ENCODE measurements at places on chromosomes 7 and 10.

DNA sequence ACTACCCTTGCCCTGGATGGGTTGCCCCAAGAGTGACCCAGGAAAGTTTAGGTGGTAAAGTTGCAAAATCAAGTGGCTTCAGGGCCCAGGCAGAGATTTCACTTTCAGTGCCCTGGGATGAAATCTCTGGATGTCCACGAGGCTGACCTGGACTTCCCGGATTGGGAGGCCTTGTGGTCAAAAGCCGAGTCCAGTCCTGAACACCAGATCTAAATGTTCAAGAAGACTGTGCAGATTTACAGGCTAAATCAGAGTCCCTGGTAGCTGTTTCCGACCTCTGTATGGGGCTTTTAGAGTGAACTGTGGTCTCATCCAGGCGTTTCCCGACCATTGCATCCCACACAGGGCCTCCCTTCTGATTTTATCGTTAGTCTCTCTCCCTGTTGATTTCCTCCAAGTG, 95.3 kb downstream of the WDR11 start:
- DNase-seq: no peak

DNA sequence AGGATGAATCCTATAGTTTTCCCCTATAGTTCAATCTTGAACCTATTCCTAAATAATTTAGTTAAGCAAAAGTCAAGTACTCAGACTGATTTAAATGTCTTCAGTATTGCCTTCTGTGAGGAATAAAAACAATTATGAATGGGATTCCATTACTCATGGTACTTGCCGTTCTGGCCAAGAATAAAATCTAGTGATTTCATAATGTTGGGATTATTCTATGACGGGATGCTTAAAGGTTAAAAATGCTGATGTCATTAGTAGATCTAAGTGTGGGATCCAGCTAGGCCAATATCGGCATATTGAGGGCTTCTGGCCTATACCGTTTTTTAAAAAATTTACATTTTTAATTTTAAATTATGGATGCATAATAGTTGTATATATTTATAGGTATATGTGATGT, 5.3 kb downstream of the BPGM start:
- no peak for DNase-seq

GRCh38 chr10:112741830-112742402, 208.1 kb upstream of the TCF7L2 start:
- no peak for DNase-seq

DNA sequence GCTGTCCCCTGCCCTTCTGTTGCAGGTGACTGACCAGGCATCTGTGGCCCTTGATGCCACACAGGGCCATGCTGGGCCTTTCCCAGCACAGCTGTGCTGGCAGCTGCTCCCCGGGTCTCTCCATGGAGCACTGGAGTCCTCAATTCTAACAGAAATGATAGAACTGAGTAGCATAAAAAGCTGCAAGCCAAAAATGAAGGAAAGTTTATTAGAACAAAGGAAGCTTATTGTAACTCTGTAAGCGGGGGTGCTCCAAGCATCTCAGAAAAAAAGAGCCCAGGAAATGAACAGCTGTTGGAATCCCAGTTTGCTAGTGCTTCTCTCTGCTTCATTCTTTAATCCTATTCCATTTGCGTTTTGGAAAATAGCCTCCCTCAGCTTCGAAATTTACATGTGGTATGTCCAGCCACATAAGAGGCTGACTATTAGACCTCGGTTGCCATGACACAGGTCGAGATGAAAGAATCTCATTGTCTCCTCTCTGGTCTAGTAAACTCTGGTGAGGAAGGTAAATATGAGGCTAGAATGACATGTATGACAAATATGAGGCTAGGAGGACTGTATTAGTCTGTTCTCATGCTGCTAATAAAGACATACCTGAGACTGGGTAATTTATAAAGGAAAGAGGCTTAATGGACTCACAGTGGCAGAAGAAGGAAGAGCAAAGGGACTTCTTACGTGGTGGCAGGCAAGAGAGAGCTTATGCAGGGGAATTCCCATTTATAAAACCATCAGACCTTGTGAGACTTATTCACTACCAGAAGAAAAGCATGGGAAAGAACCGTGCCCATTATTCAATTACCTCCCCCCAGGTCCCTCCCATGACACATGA, 23.7 kb downstream of the EPDR1 start:
- no peak for DNase-seq

DNA sequence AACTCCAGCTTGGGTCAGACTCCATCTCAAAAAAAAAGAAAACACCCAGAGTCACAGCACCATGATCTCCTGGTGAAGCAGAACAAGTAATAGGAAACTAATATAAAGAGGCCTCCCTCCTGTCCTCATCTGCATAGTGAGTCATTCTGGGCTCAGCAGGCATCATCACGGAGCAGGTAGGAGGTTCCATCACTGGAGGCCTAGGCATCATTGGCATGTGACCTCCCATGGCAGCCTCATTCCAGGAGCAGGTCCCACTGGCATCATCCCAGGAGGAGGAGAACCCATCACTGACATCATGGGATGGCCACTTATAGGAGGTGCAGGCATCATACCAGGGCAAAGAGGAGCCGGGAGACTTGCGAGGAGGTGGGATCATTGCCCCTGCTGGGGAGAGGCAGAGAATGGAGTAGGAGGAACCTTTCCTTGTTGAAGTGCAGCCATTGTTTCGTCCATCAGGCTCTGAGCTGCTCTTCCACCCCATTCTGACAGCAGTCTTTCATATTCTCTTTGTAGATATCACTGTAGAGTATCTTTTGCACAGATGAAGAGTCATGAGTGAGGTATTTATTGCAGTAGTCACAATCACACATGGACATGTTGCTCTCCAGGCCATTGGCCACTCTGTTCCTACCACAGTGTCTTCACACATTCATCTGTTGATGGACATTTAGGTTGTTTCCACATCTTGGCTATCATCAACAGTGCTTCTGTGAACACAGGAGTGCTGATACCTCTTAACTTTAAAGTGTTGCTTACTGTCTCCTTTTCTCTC, 73.8 kb downstream of the OSBPL3 start:
- DNase-seq: peak; percentile 58

DNA sequence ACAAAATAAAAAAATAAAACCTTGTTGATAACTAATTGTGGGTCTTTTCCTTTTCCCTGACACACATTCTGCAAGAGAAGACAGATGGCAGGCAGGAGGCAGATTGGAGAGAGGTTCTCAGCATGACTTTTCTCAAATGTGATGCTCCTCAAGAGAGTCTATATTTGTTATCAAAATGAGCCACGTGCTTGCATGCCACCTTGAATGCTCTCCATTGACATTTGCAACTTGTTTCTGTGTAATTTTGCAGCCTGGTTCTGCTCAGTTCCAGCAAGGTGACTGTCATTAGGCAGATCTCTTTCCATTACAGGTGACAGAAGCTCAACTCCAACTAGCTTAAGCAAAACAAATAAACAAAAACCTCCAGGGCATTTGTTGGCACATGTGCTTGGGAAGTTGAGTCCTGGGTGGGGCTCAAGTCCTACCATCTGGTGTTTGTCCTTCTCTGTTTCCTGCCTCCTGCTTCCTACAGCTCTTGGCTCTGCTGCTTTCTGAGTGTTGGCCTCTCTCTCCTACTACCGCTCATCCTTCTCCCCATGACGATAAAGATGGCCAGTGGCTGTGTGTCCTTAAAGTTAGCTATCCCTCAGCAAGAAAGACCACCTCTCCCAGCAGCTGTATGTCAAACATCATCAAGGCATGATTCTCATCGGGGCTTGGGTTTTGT, 56.7 kb downstream of the GRK5 start:
- no peak for DNase-seq

GRCh38 chr10:71984809-71985388, 20.7 kb downstream of the CHST3 start:
- no peak for DNase-seq

- no peak for DNase-seq
These were observed 195.8 kb upstream of the MKLN1 start for GRCh38 chr7:131131746-131132431.

DNA sequence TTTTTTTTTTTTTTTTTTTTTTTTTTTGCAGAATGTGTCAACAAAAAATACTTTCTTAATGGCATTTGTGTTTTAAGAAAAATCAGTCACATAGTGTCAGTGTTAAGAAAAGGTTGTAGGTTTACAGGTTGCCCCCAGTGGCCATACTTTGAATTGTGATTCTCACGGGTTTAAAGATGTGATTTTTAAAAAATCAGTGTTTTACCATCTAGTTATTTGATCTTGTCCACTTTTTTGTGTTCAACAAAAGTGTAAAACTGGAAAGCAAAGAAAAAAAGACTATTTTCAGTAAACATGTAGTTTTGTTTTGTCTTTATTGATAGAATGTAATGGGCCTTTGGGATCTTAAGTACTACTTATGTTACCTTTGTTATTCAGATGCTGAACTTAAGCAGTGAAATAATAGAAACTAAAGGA, 25.7 kb downstream of the SUV39H2 start:
- DNase-seq: peak; percentile 26
